ENCODE measurements at places on chromosomes 11 and 22. TPM values are rescaled to one million over a fixed set of nuclear protein-coding genes. Genes with fewer than 3 reads are reported as not detected.

C11orf86 gene
- total RNA-seq = 0.30 TPM

RIMBP3B gene
- total RNA-seq = not detected

MAP4K2 gene
- total RNA-seq = 11.0 TPM

GUCY1A2 gene
- total RNA-seq = 0.18 TPM

TYR gene
- total RNA-seq = not detected

OR5A1 gene
- total RNA-seq = not detected

RIMBP3C gene
- 0.59 TPM for total RNA-seq

DRD4 gene
- total RNA-seq = not detected

FAM111B gene
- 0.89 TPM for total RNA-seq

TENM4 gene
- 57.3 TPM for total RNA-seq

C1QTNF4 gene
- total RNA-seq = 0.05 TPM

RAPSN gene
- total RNA-seq = 0.05 TPM

CCDC34 gene
- 3.6 TPM for total RNA-seq

BIK gene
- total RNA-seq = not detected

CRY2 gene
- 15.6 TPM for total RNA-seq

SPDYC gene
- total RNA-seq = not detected
